Stimulated activated CD8-positive, alpha-beta memory T cell treated with anti-CD3 and anti-CD28 coated beads, Interleukin-12 subunit alpha, Interleukin-12 subunit beta, amount 100 ng/mL, for 4 hours (primary cell): ENCODE measurements at places on chromosomes 1 and 21.

GRCh38 chr1:8431019-8431418 is 113.1 kb downstream of the SLC45A1 start:
- DNase-seq = no peak

GRCh38 chr1:183516725-183517124 is 44.4 kb downstream of the SMG7 start:
- no peak for DNase-seq

GRCh38 chr1:183544598-183545297 is 45.5 kb downstream of the NCF2 start:
- no peak for DNase-seq

- no peak for DNase-seq
These were observed 758 bp downstream of the RAD54L start for GRCh38 chr1:46248122-46248920.

DNA sequence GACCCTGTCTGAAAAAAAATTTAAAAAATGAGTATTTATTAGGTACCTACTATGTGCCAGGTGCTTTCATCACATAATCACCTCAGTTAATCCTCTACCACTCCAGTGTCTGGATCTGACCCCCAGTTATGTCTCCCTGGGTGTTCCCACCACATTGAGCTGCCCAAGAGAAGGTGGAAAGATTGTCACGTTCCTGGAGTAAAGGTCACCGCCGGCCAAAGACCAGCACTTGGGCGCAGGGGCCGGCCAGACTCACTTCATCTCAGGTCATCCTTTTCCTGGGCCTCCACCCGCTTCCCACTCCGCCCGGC is 714 bp downstream of the PYCR2 start:
- DNase-seq = no peak

GRCh38 chr1:53292690-53293089 is 35.2 kb downstream of the LRP8 start:
- no peak for DNase-seq

DNA sequence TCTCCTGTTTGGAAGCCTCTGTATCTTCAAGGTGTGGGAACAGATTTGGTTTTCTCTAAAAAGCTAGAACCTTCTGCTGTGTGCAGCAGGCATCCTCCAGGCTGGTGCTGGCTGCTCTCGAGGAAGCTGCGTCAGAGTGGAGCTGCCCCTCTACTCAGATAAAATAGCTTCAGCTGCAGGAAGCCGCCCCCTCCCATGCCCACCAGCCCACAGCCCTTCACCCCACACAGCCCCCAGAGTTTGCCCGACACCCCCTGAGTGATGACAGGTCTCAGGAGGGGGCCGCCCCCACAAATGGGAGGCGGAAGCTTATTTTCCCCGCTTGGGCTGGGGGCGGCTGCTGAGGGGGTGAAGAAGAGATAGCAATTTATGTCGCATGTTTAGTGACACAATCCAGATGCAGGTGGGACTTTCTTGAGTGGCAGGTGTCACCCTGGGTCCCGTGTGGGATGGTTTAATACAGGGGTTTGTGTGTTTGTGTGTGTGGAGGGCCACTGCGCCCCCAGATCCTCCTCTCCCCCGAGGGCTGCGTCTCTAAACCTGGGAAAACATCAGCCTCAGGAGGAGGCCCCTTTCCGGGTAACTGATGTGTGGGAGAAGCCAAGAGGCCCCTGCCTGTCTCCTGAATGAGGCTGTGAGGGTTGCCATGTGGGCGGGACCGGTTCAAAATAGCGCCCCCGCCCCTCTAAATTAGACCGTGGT is 55.4 kb downstream of the STUM start:
- no peak for DNase-seq

DNA sequence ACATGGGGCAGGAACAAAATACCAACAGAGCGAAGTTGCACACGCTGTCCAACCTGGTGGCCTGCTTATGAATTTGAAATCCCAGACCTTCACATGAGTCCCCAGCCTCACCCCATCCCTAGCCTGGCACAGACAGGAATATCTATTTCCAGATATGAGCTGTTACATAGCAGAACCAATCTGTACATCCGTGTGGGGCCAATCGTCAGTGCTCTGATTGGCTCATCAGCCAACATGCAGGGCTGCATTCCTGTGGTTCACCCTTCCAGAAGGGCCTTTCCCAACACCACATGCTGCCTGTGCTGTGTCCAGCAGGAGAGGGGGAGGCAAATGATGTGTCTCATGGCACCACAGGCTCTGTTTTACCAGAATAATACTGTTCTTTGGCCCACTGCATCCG is 31.3 kb downstream of the CCN1 start:
- DNase-seq = no peak
